ENCODE measurements at places on chromosomes 7 and 10. TPM values are rescaled to one million over a fixed set of nuclear protein-coding genes. Genes with fewer than 3 reads are reported as not detected.

Gene ANKRD1
- 1.1 TPM for polyA plus RNA-seq

Gene BMPER
- 0.19 TPM for polyA plus RNA-seq

Gene COL28A1
- polyA plus RNA-seq: 1.1 TPM

Gene TAS2R5
- 0.28 TPM for polyA plus RNA-seq

Gene AOAH
- polyA plus RNA-seq: 1.7 TPM

Gene SFXN4
- polyA plus RNA-seq: 20.8 TPM

Gene ZNF277
- 10.3 TPM for polyA plus RNA-seq

Gene SSC4D
- polyA plus RNA-seq: 0.59 TPM

Gene LGI1
- 0.88 TPM for polyA plus RNA-seq

Gene TMEM178B
- 0.21 TPM for polyA plus RNA-seq

Gene MEIG1
- polyA plus RNA-seq: not detected

Gene ADIRF
- 104 TPM for polyA plus RNA-seq

Gene SRI
- polyA plus RNA-seq: 28.2 TPM

Gene ZNF503
- 19.4 TPM for polyA plus RNA-seq

Gene PRLHR
- 0.01 TPM for polyA plus RNA-seq

Gene GNG11
- 6.9 TPM for polyA plus RNA-seq

Gene CNPY1
- polyA plus RNA-seq: not detected

Gene HYAL4
- polyA plus RNA-seq: not detected

Gene DGKB
- 0.09 TPM for polyA plus RNA-seq

Gene COL26A1
- polyA plus RNA-seq: not detected

Gene ACTL6B
- polyA plus RNA-seq: not detected

Gene CYP3A5
- 16.1 TPM for polyA plus RNA-seq

Gene AZGP1
- polyA plus RNA-seq: 1.6 TPM

Gene ELN
- polyA plus RNA-seq: 12.6 TPM

Gene RELN
- polyA plus RNA-seq: 0.10 TPM
